ENCODE measurements at places on chromosomes 7 and 10.

GRCh38 chr10:11639849-11640764, 28.7 kb upstream of the USP6NL start:
- no peak for DNase-seq

DNA sequence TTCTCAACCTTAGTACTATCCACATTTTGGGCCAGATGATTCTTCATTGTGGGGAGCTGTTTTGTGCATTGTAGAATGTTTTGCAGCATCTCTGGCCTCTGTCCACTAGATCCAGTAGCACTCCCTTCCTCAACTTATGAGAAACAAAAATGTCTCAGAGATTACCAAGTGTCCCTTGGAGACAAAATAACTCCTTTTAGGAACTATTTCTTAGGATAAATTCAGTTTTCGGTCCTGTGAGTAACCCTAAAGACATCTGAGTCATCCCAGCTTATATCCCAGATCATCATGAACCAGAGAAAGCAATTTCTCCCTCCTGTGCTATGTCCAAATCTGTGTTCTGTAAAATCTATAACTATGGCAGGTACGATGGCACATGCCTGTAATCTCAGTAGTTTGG, 266.6 kb upstream of the PHYHIPL start:
- DNase-seq, result no peak

DNA sequence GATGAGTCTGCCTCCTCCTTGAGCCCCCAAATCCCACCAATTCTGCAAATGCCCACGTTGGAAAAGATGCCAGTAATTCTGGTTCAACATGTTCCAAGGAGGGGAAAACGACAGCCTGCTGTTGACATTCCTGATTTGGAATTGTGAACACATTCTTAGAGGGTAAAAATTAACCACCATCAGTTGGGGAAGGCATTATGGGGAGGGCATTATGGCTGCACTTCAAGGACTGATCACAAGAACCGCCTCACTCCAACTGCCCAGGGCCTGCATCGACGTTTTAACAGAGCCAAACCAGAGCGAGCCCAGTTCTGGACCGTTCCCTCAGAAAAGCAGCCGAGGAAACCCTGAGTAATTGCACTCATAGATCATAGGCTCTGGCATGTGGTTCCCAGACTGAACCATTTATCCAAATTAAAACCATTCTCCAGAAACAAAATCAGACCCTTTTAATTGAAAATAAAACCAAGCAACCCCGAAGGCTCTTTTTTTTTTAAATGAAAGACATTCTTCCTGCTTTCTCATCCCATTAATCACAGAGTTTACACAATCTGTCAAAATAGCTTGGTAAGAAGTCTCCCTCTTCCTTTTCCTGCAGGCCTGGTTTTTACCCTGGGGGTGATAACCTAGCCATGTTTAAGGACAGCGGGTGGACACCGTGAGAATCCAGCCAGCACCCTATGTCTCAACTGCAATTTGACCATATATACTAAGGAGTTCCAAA, 8.0 kb downstream of the TNS3 start:
- DNase-seq, result no peak

DNA sequence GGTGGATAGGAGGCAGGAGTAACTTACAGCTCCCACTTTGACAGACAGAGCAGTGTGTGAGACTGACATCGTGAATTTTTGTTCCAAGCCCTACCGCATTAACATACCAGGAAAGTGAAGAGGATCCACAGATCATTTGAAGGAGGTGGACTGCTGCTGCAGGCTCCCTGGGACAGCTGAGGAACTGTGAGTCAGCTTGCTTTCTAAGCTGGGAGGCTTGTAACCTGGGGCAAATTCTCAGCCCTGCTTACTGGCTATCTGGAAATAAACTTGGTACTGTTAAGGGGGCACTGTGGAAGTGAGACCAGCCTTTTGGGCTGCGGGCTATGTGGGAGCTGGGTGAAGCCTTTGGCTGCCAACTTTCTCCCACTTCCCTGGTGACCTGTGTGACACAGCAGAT, 1202.5 kb downstream of the DNAJB9 start:
- DNase-seq, result no peak

DNA sequence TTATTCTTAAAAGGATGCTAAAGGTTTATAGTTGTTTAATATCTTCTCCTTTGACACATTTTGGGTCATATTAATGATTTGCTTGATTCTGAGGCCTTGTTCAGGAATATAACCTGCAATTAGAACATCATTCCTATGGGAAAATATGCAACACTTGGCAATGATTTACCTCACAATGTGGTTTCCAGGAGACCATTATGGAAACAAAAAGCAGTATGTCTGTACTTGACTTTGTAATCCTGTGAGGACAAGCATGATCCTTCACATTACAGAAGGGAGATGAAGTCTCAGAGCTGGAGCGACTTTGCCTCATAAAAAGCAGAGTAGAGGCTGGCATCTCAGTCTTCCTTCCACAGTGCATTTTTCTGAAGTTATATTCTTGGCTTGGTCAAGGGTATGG, 57.0 kb upstream of the CDCA7L start:
- no peak for DNase-seq

GRCh38 chr10:89540420-89540949, 5.1 kb upstream of the SLC16A12 start:
- DNase-seq, result no peak

DNA sequence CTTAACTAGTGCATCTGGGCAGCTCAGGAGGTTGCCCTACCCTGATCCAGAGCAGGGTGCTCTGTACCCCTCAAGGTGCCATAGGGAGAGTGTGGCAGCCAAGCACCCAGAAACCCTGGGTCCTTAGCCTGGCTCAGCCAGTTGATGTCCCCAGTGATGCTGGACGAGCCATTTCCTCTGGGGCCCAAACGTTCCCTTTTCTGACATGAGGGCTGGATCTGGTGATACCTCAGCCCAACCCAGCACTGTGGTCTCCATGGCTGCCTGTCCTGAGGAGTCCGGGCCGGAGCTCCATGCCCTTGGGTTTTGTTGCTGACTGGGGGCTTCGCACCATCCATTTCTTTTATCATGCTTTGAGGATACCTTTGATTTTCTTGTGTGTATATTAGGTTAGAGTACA, 87.9 kb upstream of the IKZF1 start:
- no peak for DNase-seq

- DNase-seq, result no peak
Observed at GRCh38 chr10:22992075-22992474, 64.2 kb downstream of the ARMC3 start.

- DNase-seq, result no peak
Observed at GRCh38 chr10:13991353-13991752, 339.4 kb downstream of the FRMD4A start.

GRCh38 chr7:151725844-151726651, 150.9 kb downstream of the PRKAG2 start:
- DNase-seq, result no peak

All from stimulated activated CD8-positive, alpha-beta memory T cell treated with anti-CD3 and anti-CD28 coated beads, Interleukin-7, amount 100 ng/mL, for 4 hours (primary cell).